ENCODE measurements at places on chromosomes 6 and 20.

DNA sequence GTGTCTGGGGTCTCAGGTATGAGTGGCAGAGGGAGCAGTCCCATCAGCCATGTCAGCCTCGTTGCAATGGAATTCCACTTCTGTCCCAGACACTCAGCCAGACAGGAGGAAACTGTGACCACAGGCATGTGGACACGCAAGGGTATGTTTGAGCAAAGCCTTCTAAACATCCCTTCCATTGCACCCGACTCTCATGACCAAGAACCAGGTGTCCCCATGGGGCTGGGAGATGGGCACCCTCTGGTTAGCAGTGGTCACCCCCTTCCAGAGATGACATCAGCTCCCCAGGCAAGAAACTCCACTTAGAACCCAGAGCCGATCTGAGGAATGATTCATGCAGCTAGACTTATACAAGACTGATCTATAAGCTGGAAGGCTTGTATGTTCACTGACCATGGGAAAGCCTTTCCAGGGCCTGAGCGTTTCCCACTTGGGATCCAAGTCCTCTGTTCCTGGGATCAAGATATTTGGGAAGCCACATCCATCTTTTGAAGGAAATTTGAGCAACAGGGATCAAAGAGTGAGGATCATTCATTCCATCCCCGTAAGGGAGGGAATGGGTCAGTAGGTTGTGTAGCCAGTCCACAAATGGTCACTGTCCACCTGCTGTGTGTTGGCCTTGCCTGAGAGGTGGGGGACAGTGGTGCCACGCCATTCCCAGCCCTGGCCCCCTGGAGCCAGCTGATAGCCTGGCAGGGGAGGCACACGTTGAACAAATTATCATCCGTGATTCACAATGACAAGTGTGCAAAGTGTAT lies 3.9 kb upstream of the MRGBP start:
- no peak for DNase-seq

GRCh38 chr6:76574746-76575145 lies 502.3 kb upstream of the IMPG1 start:
- no peak for DNase-seq

GRCh38 chr6:122747573-122747972 lies 31.9 kb upstream of the FABP7 start:
- DNase-seq, result no peak

- no peak for DNase-seq
These were observed 211.4 kb upstream of the SMLR1 start for GRCh38 chr6:130615816-130616215.

Data from nucleus accumbens (tissue), 56 donors.